ENCODE measurements at places on chromosomes 16 and 17.

DNA sequence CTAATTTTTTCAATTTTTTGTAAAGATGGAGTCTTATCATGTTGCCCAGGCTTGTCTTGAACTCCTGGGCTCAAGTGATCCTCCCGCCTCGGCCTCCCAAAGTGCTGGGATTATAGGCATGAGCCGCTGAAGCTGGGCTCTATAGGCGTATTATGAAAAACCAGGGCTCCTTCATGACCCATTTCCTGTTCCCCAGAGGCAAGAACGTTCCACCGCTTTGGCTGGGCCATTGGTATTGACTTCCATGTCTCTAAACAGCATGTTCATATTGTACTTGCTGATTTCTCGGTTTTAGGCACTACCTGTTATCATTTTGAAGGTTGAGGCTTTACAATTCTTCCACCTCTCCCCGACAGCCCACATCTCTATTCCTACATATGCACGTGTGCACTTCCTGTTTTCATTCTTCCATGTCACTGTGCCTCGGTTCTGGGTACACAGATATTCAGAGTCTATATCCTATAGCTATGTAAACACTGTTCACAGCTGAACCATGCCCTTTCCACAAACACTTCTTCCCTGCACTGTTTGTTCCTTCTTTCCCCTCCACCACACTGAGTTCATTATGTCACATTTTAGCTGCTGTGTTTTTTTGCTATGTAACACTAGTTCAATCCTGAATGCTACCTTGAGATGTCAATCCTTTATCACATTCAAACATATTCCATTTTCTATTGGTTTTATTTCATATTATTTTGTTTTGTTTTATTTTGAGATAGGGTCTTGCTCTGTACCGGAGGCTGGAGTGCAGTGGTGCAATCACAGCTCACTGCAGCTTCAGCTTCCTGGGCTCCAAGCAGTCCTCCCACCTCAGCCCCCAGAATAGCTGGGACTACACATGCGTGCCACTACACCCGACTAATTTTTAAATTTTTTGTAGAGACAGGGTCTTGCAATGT, 16.8 kb upstream of the MAPK3 start:
- DNase-seq: no peak

- no peak for DNase-seq
Observed at GRCh38 chr17:65743308-65743655, 181.8 kb upstream of the AXIN2 start.

- DNase-seq: no peak
Observed at GRCh38 chr16:67530013-67530939, 1.6 kb downstream of the RIPOR1 start.

- no peak for DNase-seq
Observed at GRCh38 chr16:53744449-53744848, 40.5 kb downstream of the FTO start.

GRCh38 chr17:77491921-77492445, 351.2 kb downstream of the SEC14L1 start:
- peak; percentile 23 for DNase-seq

DNA sequence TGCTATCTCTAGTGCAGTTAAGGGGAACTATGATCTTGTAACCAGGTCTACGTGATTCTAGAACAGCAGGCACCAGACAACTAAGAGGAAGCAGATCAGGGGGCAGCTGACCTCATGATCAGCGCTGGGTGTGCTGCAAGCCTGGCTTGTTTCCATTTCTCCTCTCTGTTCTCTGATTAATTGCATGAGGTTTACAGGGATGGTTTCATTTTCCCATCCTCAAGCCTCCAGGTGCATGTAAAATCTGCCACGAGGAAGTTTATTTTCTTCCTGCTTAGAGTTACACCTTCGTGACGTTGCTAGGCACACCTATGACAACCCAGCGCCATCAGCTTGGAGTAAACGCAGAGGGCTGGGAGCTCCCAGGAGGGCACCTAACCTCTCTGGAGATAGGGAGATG, 4.3 kb upstream of the NUPR1 start:
- no peak for DNase-seq

- DNase-seq: no peak
Observed at GRCh38 chr17:79508291-79508716, 102.5 kb downstream of the RBFOX3 start.

GRCh38 chr16:65415460-65415859, 293.6 kb upstream of the CDH11 start:
- DNase-seq: no peak

GRCh38 chr16:82203198-82203597, 33.2 kb upstream of the MPHOSPH6 start:
- no peak for DNase-seq

DNA sequence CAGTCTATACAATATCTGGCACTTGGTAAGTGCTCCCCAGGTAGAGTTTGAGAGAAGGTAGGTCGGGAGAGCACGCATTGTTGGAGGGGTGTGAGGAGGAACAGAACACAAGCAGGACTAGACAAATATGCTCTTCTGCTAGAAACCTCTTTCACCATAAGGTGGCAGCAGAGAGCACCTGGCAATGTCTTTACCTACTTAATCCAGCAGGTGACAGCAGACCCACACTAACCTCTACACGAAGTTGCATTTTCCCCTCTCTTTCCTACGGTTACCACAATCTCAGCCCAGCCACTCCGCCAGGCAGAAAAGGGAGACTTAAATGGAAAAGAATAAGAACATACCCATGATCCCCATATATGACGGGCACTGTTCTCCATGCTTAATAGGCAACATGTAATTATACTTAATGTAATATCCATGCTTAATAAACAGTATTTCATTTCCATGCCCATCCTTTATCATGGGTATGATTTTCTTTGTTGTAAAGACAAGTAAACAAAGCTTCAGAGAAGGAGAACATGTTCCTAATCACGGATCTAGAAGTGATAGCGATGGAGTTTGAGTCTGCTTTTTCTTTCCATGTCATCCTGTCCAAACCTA, 55.1 kb upstream of the CCL2 start:
- peak; percentile 62 for DNase-seq

DNA sequence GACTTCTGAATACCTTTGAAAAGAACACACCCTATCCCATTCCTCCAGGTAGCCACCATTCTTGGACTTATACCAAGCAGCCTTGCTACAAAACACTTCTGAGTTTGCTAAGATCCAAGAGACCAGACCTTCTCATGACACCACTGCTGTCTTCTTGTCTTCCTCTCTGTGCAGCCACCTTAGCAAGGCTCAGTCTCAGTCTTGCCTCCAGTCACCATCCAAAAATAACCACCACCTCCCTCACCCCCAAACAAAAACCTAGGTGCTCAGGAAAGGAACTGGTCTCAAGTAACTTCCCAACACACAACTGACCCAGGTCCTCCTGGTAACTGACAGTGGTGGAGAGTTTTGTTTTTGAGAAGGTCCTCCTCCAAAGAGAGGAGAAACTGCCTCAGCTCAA, 90.9 kb upstream of the CORO6 start:
- DNase-seq: no peak

GRCh38 chr16:51357839-51358238, 206.8 kb upstream of the SALL1 start:
- DNase-seq: no peak

GRCh38 chr16:51151435-51151960, 428 bp upstream of the SALL1 start:
- peak; percentile 78 for DNase-seq

DNA sequence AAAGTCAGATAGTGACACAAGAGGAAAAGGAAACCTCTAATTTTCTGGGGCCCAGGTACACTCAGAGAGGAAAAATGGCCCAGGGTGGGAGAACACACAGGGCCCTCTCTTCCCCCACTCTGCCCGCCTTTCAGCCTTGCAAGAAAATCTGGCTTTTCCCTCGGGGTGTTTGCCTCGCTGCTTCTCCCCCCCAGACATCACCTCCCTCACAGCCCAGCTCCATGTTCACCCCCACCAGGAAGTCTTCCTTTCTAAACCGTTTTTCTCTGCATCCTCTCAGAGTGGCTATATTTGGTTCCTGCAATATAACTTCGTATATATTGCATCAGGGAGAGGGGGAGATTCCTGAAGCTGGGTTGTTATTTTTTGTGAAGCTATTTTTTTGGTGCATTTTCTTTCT, 27.3 kb downstream of the RPRML start:
- DNase-seq: no peak

DNA sequence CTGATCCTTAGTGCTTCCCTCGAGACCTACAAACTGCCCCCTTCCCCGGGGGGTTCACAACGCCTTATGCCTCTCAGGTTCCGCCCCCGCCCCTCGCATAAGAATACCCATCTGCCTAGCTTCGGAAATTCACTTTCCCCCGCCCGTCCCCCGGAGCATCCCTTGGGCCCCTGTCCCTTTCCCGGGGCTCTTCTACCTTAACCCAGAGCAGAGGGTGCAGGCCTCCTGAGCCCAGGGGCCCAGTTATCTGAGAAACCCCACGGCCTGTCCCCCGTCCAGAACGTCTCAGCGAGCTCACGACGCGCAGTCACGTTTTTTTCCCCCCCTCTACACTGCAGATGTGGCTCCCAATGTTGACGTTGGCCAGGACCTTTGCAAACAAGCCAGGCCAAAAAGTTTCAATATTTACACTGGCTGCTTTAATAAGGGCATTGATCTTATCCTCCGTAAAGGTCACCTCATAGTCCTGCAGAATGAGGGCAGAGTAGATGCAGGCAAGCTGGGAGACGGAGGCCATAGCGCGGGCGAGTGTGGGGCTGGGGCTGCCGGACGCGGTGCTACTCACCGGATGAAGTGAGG, 1.4 kb upstream of the NBR1 start:
- peak; percentile 45 for DNase-seq

- DNase-seq: no peak
Observed at GRCh38 chr16:25855818-25856217, 164.1 kb downstream of the HS3ST4 start.

DNA sequence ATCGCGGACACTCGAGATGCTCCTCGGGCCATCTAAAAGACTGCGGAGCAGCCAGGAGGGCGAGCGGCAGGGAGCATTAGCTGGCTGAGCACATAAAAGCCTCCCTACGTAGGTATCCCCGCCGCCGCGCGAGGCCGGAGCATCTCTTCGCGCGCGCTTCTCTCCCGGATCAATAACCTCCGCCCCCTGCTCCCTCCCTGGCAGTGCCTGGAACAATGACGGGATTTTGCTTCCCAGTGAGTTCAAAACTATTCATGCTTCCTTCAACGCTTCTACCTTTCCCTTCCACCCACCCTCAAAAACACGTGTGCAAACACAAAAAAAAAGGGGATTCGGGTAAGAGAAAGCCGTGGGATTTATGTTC, 984 bp downstream of the CENPV start:
- DNase-seq: peak; percentile 42

GRCh38 chr17:64155751-64156544, 26.0 kb upstream of the ERN1 start:
- DNase-seq: no peak

GRCh38 chr16:73998707-73999106, 297.9 kb upstream of the PSMD7 start:
- no peak for DNase-seq

GRCh38 chr17:72677714-72678390, 414.6 kb downstream of the SLC39A11 start:
- DNase-seq: no peak

GRCh38 chr17:81246679-81247338, 7.7 kb downstream of the NDUFAF8 start:
- DNase-seq: no peak

DNA sequence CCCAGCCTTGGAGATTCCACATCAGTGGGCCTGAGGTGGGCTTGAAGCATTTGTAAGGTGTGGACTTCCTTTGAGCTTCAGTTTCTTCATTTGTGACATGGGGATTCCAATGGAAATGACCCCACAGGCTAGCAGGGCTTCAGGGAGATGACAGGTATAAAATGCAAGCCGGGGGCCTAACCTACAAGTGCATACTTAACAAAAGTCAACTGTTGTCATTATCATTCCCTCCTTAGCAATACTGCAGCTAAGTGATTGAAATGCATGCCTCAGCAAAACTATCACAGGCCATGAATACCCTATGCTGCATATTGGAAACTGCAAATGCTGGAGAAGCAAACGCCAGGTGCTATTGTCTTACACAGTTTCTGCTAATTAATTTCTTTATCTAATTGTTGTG, 19.8 kb downstream of the CCL4 start:
- DNase-seq: no peak

GRCh38 chr17:40803617-40804082, 3.9 kb upstream of the KRT28 start:
- DNase-seq: peak; percentile 56

- peak; percentile 84 for DNase-seq
Observed at GRCh38 chr17:59356543-59357218, 25.2 kb downstream of the YPEL2 start.

- DNase-seq: no peak
Observed at GRCh38 chr16:74232806-74233465, 63.7 kb upstream of the PSMD7 start.

- no peak for DNase-seq
Observed at GRCh38 chr16:13896543-13897182, 23.3 kb upstream of the ERCC4 start.

- no peak for DNase-seq
Observed at GRCh38 chr16:164827-165538, 795 bp upstream of the HBM start.

GRCh38 chr16:12601290-12601900, 202.3 kb downstream of the CPPED1 start:
- DNase-seq: no peak

DNA sequence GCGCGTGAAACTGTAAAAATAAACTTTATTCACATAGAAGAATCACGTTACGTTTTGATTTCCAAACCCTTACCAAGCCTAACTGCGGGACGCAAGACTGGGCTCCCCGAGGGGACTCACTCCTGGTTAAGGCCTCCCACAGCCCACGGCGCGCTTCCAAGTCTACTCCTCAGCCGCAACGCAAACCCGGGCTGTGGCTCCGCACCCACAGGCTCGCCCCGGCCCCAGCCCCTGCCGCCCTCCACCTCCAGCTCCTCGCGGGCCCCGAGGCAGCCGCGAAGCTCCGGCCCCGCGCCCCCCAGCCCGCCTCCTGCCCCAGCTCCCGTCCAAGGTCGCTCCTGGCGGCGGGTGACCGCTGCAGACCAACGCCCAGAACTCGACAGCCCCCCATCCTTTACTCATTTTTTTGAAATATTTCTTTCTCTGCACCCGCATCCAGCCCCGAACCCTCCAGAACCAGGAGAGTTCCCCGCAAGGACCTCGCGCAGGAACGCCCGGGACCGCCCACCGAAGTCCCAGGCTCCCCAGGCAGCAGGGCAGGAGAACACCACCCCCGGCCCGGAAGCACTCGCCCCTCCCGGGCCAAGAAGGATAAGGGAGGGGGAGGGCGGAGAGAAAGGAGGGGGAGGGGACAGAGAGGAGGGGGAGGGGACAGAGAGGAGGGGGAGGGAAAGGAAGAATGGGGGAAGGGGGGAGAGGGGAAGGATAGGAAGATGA, 912 bp downstream of the USP22 start:
- DNase-seq: peak; percentile 76

GRCh38 chr17:81927152-81927652, 333 bp downstream of the MAFG start:
- no peak for DNase-seq

DNA sequence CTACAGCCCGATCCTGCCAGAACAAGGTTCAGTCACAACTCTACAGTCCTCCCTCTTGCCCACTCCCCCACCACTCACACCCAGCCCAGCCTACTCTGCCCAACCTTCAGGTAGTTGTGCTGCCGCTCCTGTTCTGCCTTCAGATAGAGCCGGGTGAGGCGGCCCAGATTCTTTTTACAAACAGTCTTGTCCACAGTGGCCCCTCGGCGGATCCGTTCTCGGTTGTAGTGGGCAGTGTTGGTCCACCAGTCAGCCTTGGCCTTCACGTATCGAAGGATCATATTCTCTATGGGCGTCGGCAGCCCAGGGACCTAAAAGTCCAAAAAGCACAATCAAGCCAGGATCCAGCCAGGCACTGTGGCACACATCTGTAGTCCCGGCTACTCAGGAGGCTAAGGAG, 8.3 kb downstream of the PRPF8 start:
- DNase-seq: no peak

GRCh38 chr16:22692916-22693637, 120.9 kb upstream of the HS3ST2 start:
- no peak for DNase-seq

GRCh38 chr17:74116087-74116717, 87.3 kb upstream of the RPL38 start:
- DNase-seq: no peak
